Peyer's patch (tissue), 4 donors: ENCODE measurements at places on chromosomes 6 and 20. TPM values are rescaled to one million over a fixed set of nuclear protein-coding genes. Genes with fewer than 3 reads are reported as not detected.

DNA sequence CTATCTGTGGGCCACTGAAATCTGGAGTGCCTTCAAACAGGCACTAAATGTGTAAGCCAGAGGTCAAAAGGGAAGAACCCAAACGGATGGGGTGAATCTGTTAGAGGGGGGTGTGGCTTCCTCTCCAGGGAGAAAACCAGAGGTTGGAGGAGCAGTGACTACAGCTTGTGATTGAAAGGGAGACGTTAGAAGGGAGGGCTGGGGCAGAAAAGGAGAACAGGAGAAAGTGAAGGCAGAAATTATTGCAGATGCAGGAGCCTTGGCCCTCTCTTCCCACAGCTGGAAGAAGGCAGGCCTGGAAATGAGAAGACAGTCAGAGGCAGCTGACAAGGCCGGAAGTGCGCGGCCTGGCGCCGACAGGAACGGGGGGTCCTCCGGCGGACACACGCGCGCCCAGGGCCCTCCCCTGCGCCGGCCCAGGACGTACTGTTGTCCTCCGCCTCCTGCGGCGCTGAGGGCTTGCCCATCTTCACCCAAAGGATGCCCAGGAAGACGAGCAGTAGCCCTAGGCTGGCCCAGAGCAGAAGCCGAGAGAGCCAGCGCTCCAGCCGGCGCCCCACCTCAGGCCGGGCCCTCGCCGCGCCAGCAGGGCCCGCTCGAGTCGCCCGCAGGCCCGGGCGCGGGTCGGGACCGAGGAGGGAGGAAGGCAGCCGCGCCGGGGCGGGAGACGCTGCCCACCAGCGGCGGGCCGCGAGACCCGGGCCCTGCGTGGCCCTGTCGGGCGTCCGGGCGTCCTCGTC is 806 bp downstream of the LEMD2 start:
- H3K4me3 ChIP-seq = peak overlapping the region; percentile 97
- peak; percentile 89 for DNase-seq
- H3K36me3 ChIP-seq = no peaks in the 10 kb centered on the region
- H3K4me1 ChIP-seq = peaks cover 35% of the 10 kb centered on the region
- H3K27ac ChIP-seq = peak overlapping the region; percentile 99

DNA sequence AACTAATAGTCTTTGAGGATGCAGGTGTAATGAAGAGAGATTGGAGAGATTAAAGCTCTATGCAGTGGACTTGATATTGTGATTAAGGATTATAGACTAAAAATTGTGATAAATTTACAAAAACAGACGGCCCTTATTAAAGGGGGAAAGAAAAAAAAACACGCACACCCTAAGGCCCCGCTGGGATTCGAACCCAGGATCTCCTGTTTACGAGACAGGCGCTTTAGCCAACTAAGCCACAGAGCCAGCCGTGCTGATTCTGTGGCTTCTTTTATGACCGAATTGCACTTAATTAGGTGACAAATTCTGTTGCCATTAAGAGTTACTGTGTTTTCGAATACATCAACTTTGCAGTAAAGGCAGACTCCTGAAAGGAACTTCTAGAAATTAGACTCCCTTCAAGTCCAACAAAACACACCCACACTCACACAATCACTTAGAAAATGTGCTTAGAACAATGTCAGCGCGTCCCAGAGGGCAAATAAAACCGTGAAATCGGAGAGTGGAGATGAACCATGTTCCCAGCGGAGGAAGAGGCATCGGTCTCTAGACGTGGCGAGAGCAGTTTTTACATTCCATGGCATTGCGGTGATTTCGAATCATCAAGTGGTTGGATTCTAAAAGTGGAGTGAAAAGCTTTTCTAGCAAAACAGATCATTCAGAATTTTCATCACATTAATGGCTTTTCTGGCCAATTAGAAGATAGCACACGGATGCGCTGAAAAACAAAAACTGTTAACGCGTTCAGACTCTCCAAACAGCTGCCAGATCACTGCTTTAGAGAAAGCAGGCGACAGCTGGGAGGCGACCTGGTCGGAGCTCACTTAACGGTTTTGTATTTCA is 122.6 kb downstream of the GPX5 start:
- no peak overlapping the region for H3K27ac ChIP-seq
- H3K4me1 ChIP-seq = no peaks in the 10 kb centered on the region
- peak overlapping the region; percentile 8 for H3K4me3 ChIP-seq
- H3K27me3 ChIP-seq = no peaks in the 10 kb centered on the region
- no peak for DNase-seq

GRCh38 chr20:38434301-38434741 is 807 bp downstream of the SNHG17 start:
- peak; percentile 50 for DNase-seq
- peak overlapping the region; percentile 73 for H3K4me3 ChIP-seq
- no peaks in the 10 kb centered on the region for H3K4me1 ChIP-seq
- no peaks in the 10 kb centered on the region for H3K27me3 ChIP-seq
- peak overlapping the region; percentile 82 for H3K27ac ChIP-seq

DNA sequence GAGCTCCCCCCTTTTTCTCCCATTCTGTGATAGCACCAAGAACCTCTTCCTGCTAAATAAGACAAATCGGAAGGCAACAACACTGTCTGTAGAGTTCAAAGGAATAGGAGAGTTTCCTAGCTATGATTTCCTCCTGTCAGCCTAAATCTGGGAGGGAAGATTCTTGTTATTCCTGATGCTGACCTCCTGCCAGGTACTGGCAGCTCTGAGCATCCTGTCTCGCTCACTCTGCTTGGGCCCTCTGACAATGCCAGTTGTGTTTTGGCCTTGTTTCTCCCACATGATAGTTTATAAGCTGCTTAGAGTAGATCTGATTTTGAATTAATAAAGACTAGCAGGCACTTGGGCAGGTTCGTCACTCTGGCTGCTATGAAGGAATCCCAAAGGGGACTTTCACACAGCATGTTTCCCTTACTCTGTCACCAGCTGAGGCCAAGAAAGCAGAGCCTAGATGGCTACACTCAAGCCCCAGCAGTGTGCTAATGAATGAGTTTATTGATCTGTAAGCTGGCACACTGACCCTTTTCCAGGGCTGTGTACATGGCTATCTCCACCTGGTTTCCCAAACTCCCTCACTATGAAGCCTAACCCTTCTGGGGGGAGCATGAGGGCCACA is 52.3 kb downstream of the UQCC1 start:
- H3K27me3 ChIP-seq = no peaks in the 10 kb centered on the region
- H3K27ac ChIP-seq = no peak overlapping the region
- H3K4me1 ChIP-seq = no peaks in the 10 kb centered on the region

DNA sequence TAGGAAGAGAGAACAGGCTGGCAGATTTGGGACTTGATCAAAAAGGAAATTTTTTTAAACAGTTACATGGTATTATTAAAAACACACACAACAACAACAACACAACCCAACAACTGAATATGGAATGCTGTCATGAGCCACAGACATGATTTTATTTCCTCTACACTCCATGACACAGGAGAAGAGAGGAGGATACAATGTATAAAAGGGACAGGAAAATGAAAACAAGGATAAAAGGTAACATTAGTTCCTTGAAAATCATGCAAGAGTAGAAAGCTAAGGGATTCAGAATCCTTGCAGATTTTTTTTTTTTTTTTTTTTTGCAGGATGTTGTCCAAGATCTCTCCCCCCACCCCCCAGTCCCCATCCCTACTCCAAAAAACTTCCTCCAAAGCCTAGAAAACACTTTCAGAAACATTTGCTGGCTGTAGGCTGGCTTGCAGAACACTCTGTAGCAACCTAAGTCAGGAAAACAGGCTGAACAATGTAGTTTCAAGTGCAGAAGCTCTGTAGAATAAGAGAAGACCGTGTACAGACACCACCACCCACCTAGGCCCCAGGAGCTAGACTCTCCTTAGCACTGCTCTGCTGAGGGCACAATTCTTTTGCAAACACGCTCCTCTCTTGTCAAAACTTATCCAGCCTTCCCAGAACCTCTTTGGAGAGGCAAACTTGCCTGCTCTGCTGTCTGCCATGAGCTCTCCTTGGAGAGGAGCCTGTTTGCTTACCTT is 845 bp downstream of the ZMYND8 start:
- no peak for DNase-seq
- peak overlapping the region; percentile 87 for H3K27ac ChIP-seq
- no peaks in the 10 kb centered on the region for H3K36me3 ChIP-seq
- H3K27me3 ChIP-seq = no peaks in the 10 kb centered on the region

GRCh38 chr6:44158770-44159228 is at the start of gene CAPN11:
CAPN11 (plus strand) TSS chr6:44158820; CDS start chr6:44158849, 29 bp downstream.
- H3K4me1 ChIP-seq = no peaks in the 10 kb centered on the region
- no peaks in the 10 kb centered on the region for H3K27me3 ChIP-seq
- H3K36me3 ChIP-seq = no peaks in the 10 kb centered on the region
- no peak within 1 kb of the TSS for H3K27ac ChIP-seq
- DNase-seq = no peak

DNA sequence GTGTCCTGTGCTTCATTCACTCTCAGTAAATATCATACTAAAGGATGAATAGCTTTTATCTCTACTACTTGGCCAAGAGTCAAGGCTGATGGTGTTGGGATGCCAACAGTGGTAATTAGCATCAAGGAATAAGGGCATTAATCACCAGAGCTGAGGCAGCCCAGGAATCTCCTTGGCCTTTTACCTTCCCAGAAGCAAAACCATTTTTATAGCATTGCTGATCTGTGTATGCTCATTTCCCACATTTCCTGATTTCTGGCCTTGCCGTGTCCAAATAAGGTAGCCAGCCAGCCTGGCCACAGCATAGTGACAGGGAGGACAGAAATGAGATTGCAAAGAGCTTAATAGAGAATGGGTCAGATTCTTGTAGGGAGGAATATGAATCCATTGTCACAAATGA is 76.7 kb upstream of the FOXO3 start:
- H3K4me3 ChIP-seq = no peak overlapping the region
- H3K36me3 ChIP-seq = no peaks in the 10 kb centered on the region
- H3K27ac ChIP-seq = no peak overlapping the region
- no peaks in the 10 kb centered on the region for H3K4me1 ChIP-seq
- H3K27me3 ChIP-seq = no peaks in the 10 kb centered on the region
- DNase-seq = no peak

- H3K4me1 ChIP-seq = no peaks in the 10 kb centered on the region
- H3K27me3 ChIP-seq = no peaks in the 10 kb centered on the region
- no peaks in the 10 kb centered on the region for H3K36me3 ChIP-seq
These were observed 6.0 kb downstream of the MTFR2 start for GRCh38 chr6:136244061-136244616.

- DNase-seq = no peak
- no peaks in the 10 kb centered on the region for H3K27me3 ChIP-seq
- H3K36me3 ChIP-seq = no peaks in the 10 kb centered on the region
- no peak overlapping the region for H3K4me3 ChIP-seq
These were observed 8.0 kb downstream of the REPS1 start for GRCh38 chr6:138979813-138980668.

GRCh38 chr6:113857556-113858479 is 673 bp downstream of the MARCKS start:
- H3K4me3 ChIP-seq = peak overlapping the region; percentile 58
- H3K4me1 ChIP-seq = peaks cover 17% of the 10 kb centered on the region
- peak; percentile 68 for DNase-seq
- H3K36me3 ChIP-seq = no peaks in the 10 kb centered on the region

- H3K4me1 ChIP-seq = peaks cover 6% of the 10 kb centered on the region
- H3K27ac ChIP-seq = no peak overlapping the region
- DNase-seq = no peak
- no peak overlapping the region for H3K4me3 ChIP-seq
These were observed 62.0 kb downstream of the TRIM38 start for GRCh38 chr6:26024651-26025046.

DNA sequence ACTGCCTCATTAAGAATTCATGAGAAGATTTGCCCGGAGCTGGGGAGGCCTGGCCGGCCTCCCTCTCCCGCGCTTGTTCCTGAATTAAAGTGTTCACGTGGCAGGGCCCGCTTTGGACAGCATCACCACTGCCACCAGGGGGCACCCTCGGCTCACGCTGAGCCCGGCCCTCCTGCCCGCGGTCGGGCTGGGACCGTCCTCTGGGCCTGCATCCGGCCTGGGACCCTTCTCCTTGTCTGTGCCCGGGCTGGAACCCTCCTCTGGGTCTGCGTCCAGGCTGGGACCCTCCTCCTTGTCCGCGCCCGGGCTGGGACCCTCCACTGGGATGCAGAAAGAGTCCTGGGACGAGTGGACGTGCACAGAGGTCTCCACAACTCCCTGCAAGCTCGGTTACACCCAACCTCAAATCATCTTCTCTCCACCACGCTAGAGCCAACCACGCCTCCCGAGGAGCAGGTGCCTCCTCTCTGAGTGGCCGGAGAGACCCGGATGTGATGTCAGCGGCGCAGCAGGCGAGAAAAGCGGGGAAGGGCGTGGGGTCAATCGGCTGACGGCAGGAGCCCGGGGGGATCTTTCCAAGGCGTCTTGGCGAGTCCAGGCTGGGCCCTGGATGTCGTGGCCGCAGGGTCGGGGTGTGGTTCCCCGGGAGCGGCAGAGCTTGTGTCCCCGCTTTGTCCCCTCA is 50.9 kb upstream of the DACT2 start:
- H3K27ac ChIP-seq = no peak overlapping the region
- no peaks in the 10 kb centered on the region for H3K27me3 ChIP-seq

DNA sequence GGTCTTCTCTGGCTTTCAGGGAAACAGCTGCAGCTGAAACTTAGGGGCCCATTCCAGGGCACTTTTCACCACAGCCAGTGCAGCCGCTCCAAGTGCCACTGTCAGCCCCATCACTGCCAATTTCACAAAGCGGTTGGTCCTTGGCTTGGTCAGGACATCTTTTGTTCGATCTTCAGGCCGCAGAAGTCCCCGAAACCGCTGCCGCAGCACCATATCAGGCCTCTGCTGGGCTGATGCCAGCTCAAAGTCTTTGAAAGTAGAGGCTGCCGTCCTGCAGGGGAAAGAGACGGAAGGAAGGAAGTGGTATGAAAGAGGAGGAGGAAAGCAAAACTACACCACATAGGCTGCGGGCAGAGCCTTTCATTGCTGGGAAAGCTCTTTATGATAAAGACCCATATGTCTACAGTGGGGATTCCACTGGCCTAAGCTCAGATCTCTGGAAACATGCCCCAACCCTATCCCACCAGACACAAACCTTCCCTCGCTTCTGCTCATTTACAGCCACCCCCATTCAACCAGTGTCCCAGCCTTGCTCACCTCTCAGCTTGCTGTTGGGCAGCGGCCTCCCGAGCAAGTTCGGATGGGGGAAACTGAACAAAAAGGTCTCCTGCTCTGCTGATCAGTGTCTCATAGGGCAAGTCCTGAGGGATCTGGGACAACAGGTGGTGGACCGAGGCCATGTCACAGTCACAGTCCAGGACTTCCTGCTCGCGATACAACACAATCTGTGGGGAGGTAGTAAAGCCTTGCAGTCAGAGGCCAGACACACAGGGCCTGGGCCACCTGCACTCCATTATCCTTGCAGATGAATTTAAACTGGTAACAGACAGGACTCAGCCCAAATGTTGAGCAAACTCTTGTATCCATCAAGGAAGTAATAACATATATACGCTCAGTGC is 23.5 kb downstream of the TBC1D20 start:
- H3K4me1 ChIP-seq = peaks cover 22% of the 10 kb centered on the region
- H3K36me3 ChIP-seq = no peaks in the 10 kb centered on the region
- H3K27ac ChIP-seq = no peak overlapping the region
- H3K27me3 ChIP-seq = no peaks in the 10 kb centered on the region

DNA sequence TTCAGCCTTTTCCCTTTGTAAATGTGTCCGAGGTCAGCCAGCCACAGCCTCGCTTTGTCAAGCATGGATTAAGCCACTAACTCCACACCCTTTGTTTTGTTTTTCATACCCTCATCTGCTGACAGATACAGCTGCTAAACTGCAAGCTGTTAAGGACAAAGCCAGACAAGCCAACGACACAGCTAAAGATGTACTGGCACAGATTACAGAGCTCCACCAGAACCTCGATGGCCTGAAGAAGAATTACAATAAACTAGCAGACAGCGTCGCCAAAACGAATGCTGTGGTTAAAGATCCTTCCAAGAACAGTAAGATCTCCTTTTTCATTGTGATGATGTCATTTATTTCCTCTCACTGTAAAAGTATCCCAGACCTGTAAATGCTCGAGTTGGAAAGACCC is 269.3 kb downstream of the ARHGAP18 start:
- no peaks in the 10 kb centered on the region for H3K27me3 ChIP-seq
- DNase-seq = no peak
- no peak overlapping the region for H3K27ac ChIP-seq
- no peaks in the 10 kb centered on the region for H3K36me3 ChIP-seq

MCHR2 gene
- not detected for total RNA-seq

PLCB4 gene
- total RNA-seq = 12.3 TPM

TAAR5 gene
- not detected for total RNA-seq
